ENCODE measurements at places on chromosomes 2 and 18. TPM values are rescaled to one million over a fixed set of nuclear protein-coding genes. Genes with fewer than 3 reads are reported as not detected.

DNA sequence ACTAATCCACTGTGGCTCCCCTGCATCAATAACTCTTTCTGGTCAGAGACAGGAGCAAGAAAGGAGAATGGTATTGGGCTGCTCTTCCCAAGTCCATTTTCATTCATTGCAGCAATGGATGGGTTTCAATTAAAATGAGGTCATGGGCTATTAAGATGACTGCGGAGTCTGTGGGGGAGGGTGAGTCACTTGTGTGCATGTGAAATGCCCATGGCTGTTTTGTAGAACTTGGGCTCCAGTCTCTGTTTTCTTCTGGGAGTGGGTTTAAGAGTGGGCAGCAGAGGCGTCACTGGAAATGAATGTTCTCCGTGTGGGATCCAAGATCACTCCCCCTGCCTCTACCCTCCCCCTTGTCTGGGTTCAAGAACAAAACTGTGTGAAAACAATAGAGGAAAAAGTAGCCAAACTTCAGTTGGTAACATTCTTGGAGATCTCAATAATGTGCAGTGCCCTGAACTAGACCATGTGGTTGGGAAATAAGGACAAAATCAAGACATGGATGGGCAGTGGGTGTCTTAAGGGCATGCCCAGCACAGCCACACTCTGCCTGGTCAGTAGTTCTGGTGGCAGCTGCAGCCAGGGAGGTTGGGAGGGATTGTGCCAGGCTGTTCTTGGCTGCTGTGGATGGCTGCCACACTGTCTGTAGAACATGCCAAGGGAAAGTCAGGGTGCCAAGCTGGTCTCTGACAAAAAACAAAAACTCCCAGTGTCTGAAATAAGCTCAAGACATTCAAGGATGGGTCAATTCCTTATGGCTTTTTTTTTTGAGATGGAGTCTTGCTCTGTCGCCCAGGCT is 68.2 kb upstream of the CXCR4 start:
- H3K27me3 ChIP-seq = no peaks in the 10 kb centered on the region
- H3K4me3 ChIP-seq = no peak overlapping the region
- no peak overlapping the region for H3K27ac ChIP-seq

GRCh38 chr18:70169747-70170146 is 35.7 kb downstream of the RTTN start:
- no peaks in the 10 kb centered on the region for H3K27me3 ChIP-seq
- no peak overlapping the region for H3K4me3 ChIP-seq
- no peak overlapping the region for H3K27ac ChIP-seq
- no peaks in the 10 kb centered on the region for H3K36me3 ChIP-seq
- DNase-seq = no peak
- peaks cover 15% of the 10 kb centered on the region for H3K4me1 ChIP-seq

DNA sequence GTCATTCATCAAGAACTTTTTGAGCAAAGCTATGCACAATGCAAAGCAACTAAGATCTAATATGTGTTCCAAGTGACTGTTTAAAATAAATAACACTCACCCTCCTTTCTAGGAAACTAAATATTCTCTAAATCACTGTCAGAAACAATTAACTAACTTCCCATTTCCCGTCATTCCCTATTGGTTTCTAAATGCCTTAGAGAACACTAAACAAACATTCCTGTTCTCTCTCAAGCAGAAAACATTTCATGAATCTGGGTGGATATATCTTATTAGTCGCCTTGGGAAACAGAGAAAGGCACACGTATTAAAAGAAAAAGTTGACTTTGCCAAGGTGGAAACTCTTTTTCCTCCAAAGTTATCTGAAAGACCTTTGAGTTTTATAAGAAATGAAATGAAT is 735.2 kb downstream of the MBD2 start:
- no peak overlapping the region for H3K4me3 ChIP-seq
- H3K27me3 ChIP-seq = no peaks in the 10 kb centered on the region
- H3K27ac ChIP-seq = no peak overlapping the region

- DNase-seq = no peak
- H3K27me3 ChIP-seq = no peaks in the 10 kb centered on the region
- H3K36me3 ChIP-seq = no peaks in the 10 kb centered on the region
- no peaks in the 10 kb centered on the region for H3K4me1 ChIP-seq
- H3K4me3 ChIP-seq = no peak overlapping the region
Measured at GRCh38 chr2:112010751-112011150, 44.3 kb upstream of the TMEM87B start.

DNA sequence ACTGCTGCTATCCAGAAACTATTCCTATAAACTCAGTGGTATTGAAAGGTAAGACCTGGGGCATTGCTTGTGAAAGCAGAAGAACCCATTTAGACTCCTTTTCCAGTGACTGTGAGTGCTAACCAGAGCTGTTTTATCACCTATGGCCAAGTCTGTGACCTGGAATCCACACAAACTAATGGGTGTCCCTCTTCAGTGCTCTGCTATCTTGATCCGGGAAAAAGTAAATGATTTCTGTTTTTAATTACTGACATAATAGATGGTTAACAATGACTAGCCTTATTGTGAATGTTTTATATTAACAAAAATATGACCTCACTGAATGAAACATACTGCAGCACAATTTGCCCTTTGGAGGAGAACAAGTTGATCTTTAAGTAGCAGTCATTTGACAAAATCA is 251.6 kb upstream of the MC4R start:
- H3K27me3 ChIP-seq = no peaks in the 10 kb centered on the region
- H3K4me1 ChIP-seq = no peaks in the 10 kb centered on the region
- H3K4me3 ChIP-seq = no peak overlapping the region

- no peaks in the 10 kb centered on the region for H3K4me1 ChIP-seq
- no peak for DNase-seq
- no peak overlapping the region for H3K4me3 ChIP-seq
- H3K27ac ChIP-seq = no peak overlapping the region
- no peaks in the 10 kb centered on the region for H3K36me3 ChIP-seq
Measured at GRCh38 chr18:37481072-37481471, 84.5 kb downstream of the CELF4 start.

DNA sequence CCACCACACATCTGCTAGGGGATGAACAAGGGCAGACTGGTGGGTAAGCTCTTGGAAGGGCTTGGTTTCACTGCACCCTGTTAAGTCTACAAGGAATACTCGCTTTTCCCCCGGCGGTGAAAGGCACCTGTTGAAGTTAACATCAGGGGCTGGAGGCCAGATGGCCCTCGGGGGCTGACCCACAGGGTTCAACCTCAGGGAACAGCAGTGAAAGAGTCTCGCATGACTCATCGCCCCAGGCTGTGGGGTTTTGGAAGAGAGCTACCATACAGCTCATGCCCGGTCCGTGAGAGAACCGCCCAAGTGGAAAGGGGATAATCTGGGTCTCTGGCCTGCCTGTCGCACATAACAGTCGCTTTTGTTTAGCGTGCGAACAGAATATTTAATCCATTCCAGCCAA is 748.0 kb downstream of the DPP10 start:
- no peak overlapping the region for H3K27ac ChIP-seq
- no peaks in the 10 kb centered on the region for H3K4me1 ChIP-seq
- no peak overlapping the region for H3K4me3 ChIP-seq
- no peak for DNase-seq

B4GALT6 gene
- 4.8 TPM for total RNA-seq

UGT1A1 gene
- total RNA-seq = not detected

TBC1D8 gene
- 24.1 TPM for total RNA-seq

HNMT gene
- 29.9 TPM for total RNA-seq

LONRF2 gene
- total RNA-seq = 20.1 TPM

CDK15 gene
- 0.81 TPM for total RNA-seq

LYPD6 gene
- 1.5 TPM for total RNA-seq

Measured in sigmoid colon (tissue), 7 donors.